ENCODE measurements at places on chromosomes 12 and 14.
A peak's percentile ranks its signal among the peaks of the same experiment; 100 is the strongest.

GRCh38 chr14:79354336-79354735, 857.0 kb downstream of the DIO2 start:
- DNase-seq: no peak

- DNase-seq: no peak
Observed at GRCh38 chr14:60649875-60650372, 647 bp upstream of the SIX1 start.

DNA sequence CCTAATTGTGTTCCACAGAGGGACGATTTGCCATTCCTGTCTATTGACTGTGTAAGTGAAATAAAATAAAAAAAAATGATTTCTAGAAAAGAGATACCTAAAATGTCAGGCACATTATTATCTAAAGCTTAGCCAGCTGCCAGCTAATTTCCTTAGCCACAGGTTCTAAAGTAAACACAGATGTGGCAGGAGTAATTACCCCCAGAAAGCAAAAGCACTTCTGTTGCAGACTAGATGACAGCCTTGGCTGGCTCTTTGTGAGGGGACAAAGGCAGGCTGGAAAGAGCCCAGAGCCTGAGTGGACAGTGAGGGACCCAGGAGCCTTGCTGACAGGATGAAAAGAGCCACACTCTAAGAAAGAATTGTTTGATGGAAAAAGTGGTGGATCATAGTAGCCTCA, 418.1 kb downstream of the LRIG3 start:
- DNase-seq: no peak

DNA sequence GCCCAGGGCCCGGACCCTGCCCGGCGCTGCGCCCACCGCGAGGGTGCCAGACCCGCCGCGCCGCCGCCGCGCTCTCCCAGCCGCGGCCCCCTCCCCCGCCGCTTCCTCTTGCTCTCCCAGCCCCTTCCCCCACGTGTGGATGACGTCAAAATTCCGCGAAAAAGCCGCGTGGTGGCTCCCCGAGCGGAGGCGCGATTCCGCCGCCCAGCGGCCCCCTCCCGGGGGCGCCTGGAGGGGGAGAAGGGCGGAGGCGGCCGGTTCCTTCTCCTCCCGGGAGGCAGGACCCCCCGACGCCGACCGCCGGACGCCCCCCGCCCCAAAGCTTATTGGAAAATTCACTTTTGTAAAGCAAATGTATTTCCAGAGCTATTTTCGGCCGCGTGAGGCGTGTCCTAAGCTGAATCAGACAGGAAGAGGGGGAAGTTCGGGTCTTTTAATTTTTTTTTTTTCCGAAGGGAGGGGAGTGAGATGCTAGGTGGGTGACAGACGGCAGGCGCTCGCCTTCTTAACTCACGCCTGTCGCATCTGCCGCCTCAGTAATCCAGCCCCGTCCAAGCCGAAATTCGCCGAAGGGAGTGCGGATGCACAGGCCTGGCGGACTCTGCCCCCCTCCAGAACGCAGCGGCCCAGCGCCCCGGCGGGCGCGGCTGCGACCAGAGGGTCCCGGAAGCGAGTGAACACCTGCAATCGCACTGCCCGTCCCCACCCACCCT, 4.1 kb upstream of the CCND2 start:
- DNase-seq: peak; percentile 82

DNA sequence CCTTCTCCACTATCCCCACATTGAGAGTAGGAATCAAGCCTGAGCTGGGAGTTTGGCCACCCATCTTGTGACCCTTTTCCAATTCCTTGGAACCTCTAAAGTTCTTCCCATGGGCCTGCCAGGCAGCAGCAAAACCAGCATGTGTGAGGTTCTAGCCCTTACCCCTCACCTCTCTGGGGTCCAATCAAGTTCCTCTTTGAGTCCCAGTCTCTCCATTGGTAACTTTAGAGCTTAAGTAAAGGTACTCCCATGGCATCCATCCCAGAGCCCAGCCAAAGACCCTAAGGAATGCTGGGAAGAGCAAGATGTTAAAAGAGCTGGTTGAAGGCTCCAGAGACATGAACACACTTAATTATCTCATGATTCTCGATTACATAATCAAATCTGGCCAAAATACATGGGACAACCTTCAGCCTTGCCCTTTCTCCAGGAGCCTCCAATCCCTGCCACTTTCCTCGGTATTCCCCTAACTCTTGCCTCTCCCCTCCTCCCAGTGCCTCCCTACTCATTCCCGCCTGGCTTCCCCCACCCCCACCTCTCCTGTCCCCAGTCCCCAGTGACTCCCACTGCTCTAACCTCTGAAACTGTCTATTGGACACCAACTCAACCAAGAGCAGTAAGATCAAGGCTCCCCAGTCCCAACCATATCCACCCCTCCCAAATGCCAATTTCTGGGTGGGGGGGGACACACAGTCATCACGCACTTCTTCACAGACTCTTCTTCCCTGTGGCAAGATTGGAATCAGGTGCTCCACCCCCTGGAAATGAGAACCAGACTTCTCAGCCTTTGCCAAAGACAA, 4.8 kb upstream of the TNS2 start:
- no peak for DNase-seq

GRCh38 chr12:120488057-120488640, 7.8 kb upstream of the DYNLL1 start:
- no peak for DNase-seq

GRCh38 chr12:6074979-6075585, 49.4 kb downstream of the VWF start:
- DNase-seq: no peak

DNA sequence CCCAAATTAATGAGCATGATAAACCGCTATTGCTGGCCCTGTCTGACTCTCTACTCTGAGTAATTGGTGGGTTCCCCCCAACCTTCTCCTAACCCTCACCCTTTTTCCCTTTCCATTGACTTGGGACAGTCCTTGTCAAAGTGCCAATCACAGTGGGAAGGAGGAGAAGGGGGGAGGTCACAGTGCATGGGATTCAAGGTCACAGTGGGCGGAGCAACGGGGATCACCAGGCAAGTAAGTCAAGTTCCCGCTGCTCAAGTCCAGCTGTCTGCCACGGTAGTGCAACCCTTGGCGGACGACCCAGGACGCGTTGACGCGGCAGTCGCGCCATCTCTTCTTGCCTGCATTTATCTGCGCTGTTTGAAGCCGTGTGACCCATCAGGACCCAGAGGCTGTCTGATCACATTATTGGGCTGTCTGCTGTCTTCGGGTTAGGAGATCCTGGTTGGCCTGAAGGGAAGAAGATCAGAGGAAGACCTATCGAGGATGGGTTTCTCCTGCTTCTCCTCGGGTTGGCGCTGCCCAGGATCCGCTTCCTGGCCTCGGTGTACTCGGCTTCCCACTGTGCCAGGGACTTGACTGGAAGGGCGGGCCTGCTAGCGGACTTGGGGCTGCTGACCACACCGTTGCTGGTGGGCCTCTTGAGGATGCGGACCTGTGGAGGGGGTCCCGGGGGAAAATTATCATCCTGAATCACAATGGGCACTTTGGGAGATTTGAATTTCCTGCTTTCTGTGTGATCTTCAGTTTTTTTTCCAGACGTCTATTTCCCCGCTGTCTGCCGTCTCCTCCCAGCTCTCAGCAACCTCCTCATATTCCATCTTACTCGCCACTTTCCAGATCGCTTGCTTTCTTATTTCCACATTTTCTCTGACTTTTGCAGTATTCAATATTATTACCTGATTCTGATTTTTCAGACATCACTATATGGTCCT, 3.1 kb upstream of the MDM2 start:
- DNase-seq: no peak

- DNase-seq: peak; percentile 61
Observed at GRCh38 chr14:55332654-55333570, 61.7 kb downstream of the FBXO34 start.

- DNase-seq: no peak
Observed at GRCh38 chr12:13961971-13962370, 19.4 kb downstream of the GRIN2B start.

DNA sequence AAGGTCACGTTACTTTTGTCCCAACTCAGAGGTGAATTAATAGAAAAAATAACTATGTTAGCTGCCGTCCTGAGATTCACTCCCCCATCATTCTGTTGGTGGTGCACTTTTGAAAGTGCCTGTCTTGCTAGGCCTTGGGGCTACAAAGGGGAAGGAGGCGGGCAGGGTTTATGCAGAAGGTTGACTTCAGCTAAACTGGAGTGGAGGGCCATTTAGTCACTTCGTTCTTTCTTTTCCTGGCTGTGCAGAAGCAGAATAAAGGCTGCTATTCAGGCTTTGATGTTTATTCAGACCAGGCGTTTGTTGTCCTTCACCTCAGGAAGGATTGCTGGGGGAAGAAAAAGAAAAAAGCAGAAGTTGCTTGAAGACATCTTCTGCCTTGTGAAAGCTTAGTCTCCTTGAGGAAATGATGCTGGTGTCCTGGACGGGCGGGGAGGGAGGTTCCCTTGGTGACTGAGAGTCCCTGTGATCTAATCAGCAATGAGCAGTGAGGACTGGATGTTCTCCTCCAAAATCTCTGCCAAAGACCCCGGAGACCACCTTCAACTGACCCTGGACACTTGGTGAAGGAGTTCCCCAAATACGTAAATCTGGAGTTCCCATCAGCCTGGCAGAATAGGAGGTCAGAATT, 4.0 kb downstream of the GLT1D1 start:
- peak; percentile 49 for DNase-seq

DNA sequence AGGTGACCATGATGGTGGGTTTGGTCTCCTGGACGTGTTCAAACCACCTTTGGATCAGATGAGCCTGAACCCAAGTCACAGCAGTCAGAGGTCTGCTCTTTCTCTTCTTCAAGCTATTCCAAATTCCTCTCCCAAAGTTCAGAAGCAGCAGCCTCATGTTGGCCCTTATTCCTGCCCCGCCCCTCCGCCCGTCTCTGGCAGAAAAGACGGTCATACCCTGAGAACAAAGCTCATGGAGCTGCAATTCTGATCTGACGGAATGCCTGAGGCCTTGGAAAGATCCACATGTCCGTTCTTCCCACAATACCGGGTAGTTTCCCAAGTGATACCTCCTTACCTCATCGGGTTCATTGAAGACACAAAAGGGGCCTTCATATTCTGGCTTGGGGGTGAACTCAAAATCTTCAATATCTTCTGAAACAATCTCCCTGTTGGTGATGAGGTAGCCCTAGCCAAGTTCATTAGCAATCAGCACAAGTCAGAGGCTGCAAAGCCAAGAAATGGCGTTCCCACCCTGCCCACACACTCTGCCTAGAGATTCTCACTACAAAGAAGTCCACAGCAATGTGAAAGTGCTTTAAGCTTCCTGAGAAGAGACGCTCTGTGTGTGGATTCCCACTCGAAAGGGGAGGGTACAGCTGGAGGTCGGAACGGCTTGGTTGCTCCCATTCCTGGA, 11.2 kb downstream of the POLE start:
- no peak for DNase-seq

DNA sequence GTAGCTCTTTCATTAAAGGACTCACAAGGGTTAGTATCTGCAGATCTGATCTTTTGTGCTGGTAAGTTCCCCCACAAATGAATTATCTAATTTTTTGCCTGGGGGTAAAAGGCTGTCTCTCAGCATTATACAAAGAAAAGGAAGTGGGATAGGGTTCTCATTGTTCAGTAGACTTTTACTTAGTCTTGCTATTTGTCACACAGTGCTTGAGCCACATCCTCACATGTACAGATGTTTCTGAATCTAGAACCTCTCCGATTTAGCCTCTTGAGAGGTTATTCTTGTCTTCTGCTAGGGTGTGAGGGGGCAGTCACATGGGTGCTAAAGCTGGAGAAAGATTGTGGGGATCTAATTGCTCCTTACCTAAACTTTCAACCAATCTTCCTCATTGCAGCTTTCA, 93.0 kb downstream of the SLC41A2 start:
- DNase-seq: peak; percentile 39
